Hypothalamus (tissue), 51 donors: ENCODE measurements at places on chromosomes 7 and 10.

GRCh38 chr10:24952707-24953645 is 570 bp upstream of the PRTFDC1 start:
- DNase-seq: peak; percentile 70

- DNase-seq: no peak
These were observed 69.0 kb upstream of the VOPP1 start for GRCh38 chr7:55641273-55641691.

- DNase-seq: no peak
These were observed 146.4 kb downstream of the ANLN start for GRCh38 chr7:36535866-36536664.

DNA sequence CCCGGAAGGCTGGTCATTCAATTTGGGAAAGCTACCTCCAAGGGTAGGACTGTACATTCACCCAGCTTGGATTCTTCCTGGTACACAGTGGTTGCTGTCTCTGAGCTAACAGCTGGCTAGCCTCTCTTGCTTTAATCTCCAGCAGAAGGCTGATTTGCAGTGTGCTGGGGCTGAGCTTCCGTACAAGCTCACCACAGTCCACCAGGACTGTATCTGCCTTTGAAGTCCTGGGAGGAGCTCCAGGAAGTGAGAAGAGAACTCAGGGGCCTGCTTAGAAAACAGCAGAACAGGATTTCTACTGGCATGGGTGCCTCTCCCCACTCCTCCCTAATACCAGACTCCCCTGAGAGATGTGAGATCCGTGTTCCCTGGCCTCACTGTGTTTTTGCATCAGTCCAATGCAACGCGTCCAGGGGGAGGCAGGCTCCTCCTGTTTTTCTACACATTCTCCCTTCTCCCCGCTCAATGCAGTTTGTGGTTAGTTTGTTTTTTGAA is 6.6 kb downstream of the AFAP1L2 start:
- no peak for DNase-seq

GRCh38 chr7:118449797-118450567 is 225.5 kb downstream of the ANKRD7 start:
- DNase-seq: no peak
